Stimulated activated CD8-positive, alpha-beta memory T cell treated with anti-CD3 and anti-CD28 coated beads, Interleukin-7, amount 100 ng/mL, for 4 hours (primary cell): ENCODE measurements at places on chromosomes 11 and 22.

DNA sequence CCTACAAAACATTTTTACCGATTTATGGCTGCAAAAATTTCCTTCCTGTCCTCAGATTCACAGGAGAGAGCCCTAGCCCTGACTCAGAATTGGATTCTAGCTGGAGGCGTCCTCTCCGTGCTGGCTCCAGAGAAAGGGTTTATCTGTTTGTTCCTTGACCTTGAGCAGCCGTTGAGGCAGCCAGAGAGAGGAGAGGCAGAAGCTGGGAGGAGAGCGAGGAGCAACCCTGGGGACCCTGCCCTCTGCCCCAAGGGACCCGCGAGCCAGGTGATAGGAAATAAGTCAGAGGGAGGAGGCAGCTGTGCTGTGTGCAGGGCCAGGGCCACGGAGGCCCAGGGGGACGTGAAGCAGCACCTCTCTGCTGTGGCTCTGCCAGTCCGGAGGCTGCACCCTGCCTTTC is 75.6 kb downstream of the IGLL1 start:
- no peak for DNase-seq

DNA sequence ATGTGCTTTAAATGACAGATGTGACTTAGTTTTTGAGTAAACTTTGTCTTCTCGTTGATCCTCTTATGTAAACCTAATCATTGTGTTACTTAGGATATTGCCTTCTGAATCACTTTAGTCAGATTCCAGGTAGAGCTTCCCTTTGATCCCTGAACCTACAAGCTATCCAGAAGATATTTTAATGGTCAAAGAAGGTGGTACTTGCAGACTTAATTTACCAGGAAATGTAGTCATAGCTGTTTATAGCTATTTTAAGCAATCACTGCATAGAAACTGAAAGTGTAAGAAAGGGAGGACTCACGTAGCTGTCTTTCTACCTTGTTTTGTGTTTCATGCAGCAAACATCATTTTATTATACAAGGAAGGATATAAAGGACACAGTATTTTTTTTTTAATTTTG is 189.5 kb downstream of the DDX10 start:
- no peak for DNase-seq

DNA sequence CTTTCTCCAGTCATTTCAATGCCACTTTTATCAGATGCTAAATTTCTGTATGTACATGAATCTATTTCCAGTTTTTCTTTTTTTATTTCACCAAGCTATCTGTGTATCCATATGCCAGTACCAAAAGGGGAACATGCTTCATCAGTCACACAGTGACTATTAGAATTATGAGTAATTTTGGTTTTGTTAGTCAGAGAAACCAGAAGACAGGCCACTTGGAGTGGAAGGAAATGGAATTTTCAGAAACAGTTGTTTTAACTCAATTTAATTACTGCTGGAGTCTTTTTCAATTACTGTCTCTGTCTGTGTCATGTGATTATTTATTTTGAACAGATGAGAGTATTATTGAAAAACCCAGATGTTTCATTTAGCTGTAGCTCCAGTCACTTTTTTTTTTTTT is 84.6 kb upstream of the ANO3 start:
- DNase-seq = no peak

GRCh38 chr11:134200688-134201087 is 23.1 kb downstream of the NCAPD3 start:
- no peak for DNase-seq

DNA sequence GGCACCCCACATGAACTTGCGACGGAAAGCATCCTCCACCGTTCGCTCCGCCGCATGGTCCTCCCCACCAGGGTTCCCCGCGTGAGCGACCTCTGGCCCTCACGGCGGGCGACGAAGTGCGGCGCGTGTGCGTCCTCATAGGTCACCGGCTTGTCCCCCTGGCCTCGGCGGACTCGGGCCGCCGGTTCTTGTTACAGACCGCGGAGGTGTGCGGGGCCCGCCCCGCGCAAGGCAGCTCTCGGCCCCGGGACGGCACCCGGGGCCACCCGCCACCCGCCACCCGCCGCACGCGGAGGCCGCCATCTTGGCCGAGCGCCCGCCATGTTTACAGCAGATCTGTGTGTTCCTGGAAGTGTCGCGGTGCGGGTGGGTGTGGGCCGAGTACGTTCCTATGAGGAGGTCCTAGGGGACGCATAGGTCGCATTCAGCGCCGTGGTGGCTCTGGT is 3.5 kb upstream of the IFITM2 start:
- DNase-seq = no peak

DNA sequence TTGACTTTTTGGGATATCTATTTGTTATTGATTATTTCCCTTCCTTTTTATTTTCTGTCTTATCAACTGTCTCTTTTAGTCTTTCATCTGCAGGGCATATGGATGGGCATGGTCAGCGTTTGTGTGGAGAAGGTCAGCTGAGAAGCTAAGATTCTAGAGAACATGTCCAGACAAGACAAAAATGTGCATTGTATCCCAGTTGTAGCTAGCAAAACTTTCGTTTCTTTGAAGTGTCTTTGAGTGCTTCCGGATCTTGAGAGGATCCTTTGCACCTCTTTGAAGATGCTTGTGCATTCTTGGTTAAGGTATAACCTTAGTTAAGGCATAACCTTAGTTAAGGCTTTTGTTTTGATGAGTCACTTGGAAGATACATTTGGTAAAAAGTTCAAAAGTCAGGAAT is 329.9 kb upstream of the LRRC4C start:
- DNase-seq = no peak

DNA sequence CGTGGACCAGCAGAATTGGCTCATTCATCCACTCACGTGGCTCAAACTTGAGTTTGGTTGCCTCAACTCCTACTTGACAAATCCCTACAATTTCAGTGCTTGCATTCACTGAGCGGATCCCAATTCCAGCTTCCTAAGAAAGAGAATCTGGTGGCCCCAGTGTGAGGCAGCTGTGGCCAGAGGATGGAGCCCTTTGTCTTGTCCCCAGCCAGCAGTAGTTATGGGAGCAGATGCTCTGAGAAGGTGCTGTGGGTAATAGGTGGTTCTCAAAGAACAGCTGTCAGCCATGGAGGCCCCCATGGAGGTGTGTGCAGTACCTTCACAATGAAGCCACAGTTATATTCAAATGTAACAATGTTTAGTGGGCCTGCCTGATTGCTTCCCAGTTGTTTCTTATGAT is 39.3 kb downstream of the KREMEN1 start:
- no peak for DNase-seq

- no peak for DNase-seq
Measured at GRCh38 chr11:47398551-47398950, 9.8 kb upstream of the SLC39A13 start.

- no peak for DNase-seq
Measured at GRCh38 chr11:59247531-59248227, 35.0 kb upstream of the MPEG1 start.

- DNase-seq = no peak
Measured at GRCh38 chr11:8959546-8960166, 4.6 kb downstream of the TMEM9B start.

GRCh38 chr11:95972060-95972459 is 48.2 kb upstream of the MTMR2 start:
- no peak for DNase-seq

- DNase-seq = no peak
Measured at GRCh38 chr22:27150544-27150941, 493.2 kb downstream of the MIAT start.

DNA sequence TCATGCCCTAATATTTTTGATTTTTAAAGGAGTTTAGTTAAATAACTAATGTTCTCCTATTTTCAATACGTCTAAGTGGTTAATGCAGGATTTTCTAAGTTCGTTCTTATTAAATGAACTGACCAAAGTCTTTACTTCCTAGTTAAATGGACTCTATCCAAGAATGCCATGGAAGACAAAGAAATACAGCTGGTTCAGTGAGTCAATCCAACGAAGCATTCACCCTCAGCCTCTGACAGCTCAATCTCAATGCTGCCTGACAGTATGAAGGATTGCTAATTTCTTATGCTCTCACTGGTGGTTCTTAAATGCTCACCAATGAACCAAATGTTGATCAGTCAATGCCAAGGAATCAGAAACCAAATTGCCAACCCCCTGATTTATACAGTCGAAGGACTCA is 219.4 kb downstream of the CADM1 start:
- no peak for DNase-seq

DNA sequence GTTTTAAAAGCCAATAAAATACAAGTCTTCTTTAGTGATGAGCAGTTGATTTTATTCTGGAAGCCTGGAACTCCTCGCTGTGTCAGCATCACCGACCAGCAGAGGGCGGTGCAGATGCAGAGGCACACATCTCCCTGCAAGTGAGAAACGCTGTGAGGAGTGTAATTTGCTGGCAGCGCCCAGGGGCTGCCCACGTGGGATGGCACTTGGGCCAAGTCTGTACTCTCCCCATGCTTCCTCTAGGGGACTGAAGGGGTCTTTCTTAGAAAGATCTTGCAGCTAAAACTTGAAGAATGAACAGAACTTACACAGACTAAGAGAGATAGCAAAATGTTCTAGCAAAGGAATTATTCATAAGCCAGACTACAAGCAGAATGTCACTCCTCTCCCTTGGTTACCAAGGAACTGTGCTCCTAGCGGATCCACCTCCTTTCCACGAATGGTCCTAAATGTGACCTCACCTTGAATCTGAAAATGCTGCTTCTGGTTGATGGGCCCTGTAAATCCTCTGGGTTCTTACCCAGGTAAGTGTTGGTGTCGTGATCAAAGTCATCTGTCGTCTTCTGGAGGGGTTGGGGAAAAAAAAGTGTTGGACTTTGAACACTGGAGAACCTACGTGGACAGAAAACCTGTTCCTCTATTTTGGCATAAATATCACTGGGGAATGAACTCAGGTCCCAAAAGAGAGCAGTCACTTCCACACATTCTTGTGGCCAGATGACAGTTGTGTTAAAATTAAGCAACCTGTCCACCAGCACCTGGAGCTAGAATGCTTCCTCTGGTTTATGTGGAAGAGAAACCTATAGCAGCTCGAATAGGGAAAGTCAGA is 31.8 kb downstream of the CNTF start:
- DNase-seq = peak; percentile 52

DNA sequence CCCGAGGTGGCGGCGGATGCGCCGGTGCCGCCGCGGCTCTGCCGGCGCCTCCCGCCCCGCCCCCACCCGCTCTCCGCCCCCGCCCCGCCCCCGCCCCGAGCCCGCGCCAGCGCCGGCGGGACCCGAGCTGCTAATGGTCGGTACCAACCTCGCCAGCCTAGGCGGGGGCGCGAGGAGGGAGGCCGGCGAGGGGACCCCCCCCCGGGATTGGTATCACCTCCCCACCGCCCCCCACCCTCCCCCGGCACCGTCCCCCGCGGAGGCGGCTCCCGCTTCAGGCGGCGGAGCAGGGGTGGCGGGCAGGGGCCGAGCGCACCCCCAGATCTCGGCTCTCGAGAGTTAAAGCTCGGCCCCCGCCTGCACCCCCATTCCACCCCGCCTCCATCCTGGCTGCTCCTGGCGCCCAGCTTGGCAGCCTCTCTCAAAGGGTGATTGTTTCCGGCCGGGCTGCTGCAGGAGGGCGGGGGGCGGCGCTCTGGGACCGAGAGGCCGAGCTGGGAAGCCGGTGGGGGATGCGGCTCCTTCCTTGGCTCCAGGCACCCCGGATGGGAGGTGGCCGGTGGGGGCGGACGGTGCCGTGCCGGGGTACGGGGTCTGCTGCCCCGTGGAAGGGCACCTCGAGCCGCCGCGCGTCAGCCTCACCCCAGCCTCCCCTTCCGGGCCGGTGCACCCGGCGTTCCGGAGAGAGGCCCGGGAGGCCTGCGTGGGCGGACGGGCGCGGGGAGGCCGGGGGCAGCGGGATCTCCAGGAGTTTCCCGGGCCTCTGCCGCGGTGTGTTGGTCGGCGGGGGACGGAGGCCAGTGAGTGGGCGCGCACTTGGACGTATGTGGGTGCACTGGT is at the start of gene B3GAT1:
Gene B3GAT1, minus strand, starts transcription at position 40 of the 840 bp plus-strand sequence. CDS start 24,583 bp downstream, outside the sequence.
- DNase-seq = no peak

DNA sequence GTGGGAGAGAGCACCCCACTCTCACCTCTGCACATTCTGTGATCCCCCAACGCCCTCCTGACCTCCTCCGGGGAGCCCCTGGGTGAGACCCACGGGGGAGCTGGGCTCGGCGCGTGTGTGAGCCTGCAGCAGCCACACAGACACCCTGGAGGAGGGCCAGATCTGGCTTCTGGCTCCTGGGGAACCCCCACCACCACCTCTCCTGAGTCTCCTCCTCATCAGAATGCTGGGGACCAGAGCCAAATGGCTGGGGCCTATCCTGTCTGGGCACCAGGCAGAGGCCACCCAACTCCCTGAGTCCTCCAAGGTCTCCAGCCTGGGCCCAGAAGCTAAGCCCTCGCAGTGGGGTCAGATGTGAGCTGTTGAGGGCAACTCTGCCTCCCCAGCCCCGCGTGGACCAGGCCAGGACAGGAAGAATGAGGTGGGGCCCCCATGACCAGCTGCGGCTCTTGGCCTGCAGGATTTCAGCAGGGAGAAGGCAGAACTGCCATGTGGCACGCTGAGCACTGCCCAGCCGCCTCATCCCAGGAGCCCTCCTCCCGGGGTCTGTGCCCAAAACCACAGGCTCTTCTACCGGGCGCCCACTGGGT is 5.5 kb upstream of the PIM3 start:
- no peak for DNase-seq

GRCh38 chr11:44399968-44400367 is 90.0 kb upstream of the ALX4 start:
- DNase-seq = no peak

DNA sequence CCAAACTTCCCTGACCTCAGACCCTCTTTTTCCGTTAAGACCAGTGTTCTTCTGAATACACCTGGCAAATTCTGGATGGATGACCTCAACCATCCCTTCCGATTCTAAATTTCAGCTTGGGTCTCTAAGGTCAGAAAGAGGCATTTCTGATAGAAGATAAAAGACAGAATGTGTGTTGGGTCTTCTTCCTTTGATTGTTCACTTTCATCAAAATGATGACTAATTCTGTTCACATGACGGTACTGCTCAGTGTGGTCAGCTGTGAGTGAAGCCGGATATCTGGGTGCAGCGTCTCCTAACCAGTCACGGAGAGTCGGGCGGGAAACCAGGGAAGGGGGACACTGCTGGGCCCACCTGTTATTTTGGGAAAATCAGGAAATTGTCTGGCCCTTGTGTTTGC is 151.6 kb upstream of the NAV2 start:
- no peak for DNase-seq

DNA sequence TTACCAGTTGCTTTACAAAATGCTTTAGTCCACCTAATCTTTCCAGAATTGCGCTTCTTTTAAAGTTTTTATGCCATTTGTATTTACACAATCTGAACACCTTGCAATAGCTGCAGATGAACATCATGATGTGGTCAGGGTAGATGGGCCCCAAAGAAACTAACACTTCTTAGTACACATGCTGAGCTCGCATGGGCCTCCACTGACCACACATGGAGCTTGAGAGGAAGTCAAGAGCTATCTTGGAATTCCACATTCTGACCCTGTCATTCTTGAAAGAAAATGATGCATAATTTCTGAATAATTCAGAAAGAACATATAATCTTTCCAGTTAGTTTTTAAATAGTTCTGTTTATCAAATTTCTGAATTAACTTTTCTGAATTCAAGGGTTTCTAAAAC is 7.7 kb downstream of the LIPT2 start:
- no peak for DNase-seq

- DNase-seq = no peak
Measured at GRCh38 chr11:74442636-74443035, 24.7 kb downstream of the KCNE3 start.
